ENCODE measurements at places on chromosomes 12 and 14.

- DNase-seq = peak; percentile 13
These were observed 12.1 kb downstream of the MDM1 start for GRCh38 chr12:68319988-68320623.

- no peak for DNase-seq
These were observed 743 bp downstream of the PUS1 start for GRCh38 chr12:131929581-131930456.

- DNase-seq = no peak
These were observed 462.5 kb upstream of the TBX3 start for GRCh38 chr12:115146453-115146852.

DNA sequence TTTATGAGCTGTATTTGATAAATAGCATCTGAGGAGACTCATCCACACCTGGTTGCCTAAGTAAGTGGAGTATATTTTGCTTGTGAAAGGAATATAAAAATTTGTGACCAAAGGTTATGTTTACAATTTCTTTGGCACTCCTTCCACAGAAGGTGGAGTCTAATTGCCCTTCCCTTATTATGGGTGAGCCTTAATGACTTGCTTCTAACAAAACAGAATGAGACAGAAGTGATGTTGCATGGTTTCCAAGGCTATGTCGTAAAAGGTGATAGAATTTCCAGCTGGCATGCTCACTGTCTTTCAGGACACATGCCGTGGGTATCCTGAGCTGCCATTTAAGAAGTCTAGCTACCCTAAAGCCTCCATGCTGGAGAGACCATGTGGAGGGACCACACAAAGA lies 116.8 kb upstream of the ABCD2 start:
- DNase-seq = no peak
